ENCODE measurements at places on chromosomes 5 and 9. TPM values are rescaled to one million over a fixed set of nuclear protein-coding genes. Genes with fewer than 3 reads are reported as not detected.

- no peaks in the 10 kb centered on the region for H3K36me3 ChIP-seq
- H3K27ac ChIP-seq: no peak overlapping the region
- DNase-seq: no peak
- H3K4me1 ChIP-seq: no peaks in the 10 kb centered on the region
Observed at GRCh38 chr5:175895686-175896102, 24.3 kb downstream of the CPLX2 start.

GRCh38 chr9:112670991-112671625 lies 46.8 kb downstream of the INIP start:
- H3K4me1 ChIP-seq: no peaks in the 10 kb centered on the region
- DNase-seq: no peak
- H3K27ac ChIP-seq: no peak overlapping the region
- H3K36me3 ChIP-seq: no peaks in the 10 kb centered on the region

GRCh38 chr9:109861499-109861898 lies 81.5 kb downstream of the PALM2AKAP2 start:
- no peak for DNase-seq
- no peaks in the 10 kb centered on the region for H3K4me1 ChIP-seq

DNA sequence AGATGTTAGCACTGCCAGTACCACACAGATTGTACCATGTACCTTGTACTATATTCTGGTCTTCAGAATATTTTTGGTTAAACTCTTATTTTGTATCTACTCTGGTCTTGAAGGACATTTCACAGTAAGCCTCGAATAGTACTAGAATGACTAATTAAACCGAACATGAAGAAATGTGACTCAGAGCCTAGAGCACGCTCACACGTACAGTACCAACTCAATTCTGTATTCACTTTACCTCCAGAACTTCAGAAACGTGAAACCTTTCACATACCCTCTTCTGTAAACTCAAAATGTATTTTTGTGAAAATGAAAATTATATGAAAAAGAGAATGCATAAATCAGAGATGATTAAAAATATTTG lies 112.8 kb downstream of the MVB12B start:
- H3K27me3 ChIP-seq: no peaks in the 10 kb centered on the region
- no peak overlapping the region for H3K27ac ChIP-seq
- no peak overlapping the region for H3K4me3 ChIP-seq
- DNase-seq: peak; percentile 40

- no peaks in the 10 kb centered on the region for H3K4me1 ChIP-seq
- H3K27me3 ChIP-seq: no peaks in the 10 kb centered on the region
- H3K27ac ChIP-seq: no peak overlapping the region
Observed at GRCh38 chr5:5480481-5481111, 58.1 kb downstream of the ICE1 start.

GRCh38 chr9:135116881-135117280 lies 29.4 kb downstream of the OLFM1 start:
- H3K27me3 ChIP-seq: no peaks in the 10 kb centered on the region
- H3K4me1 ChIP-seq: no peaks in the 10 kb centered on the region
- H3K27ac ChIP-seq: no peak overlapping the region
- H3K4me3 ChIP-seq: no peak overlapping the region
- no peak for DNase-seq

- H3K4me3 ChIP-seq: no peak overlapping the region
- no peaks in the 10 kb centered on the region for H3K4me1 ChIP-seq
- H3K36me3 ChIP-seq: no peaks in the 10 kb centered on the region
- no peaks in the 10 kb centered on the region for H3K27me3 ChIP-seq
- H3K27ac ChIP-seq: no peak overlapping the region
Observed at GRCh38 chr9:92494856-92495255, 12.6 kb upstream of the ASPN start.

DNA sequence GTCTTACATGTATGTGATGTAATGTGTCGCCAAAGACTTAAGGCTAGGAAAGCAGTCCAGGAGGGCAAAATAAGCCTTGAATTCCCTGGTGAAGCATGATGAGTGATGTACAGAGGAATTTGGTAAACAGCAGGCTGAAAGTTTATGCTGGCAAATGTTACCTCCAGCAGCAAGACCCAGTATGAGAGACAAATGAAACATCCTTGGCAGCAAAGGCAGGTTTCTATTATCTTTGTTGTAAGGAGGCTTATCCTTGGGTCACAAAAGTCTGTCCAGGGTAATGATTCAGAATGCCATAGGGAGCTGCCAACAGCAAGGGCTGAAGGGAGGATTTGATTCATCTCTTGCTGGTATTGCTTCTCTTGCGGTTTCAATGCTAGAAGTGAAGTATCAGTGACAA lies 75.9 kb upstream of the HTR4 start:
- no peaks in the 10 kb centered on the region for H3K4me1 ChIP-seq
- H3K27ac ChIP-seq: no peak overlapping the region
- H3K4me3 ChIP-seq: no peak overlapping the region
- no peaks in the 10 kb centered on the region for H3K36me3 ChIP-seq
- no peaks in the 10 kb centered on the region for H3K27me3 ChIP-seq

- no peaks in the 10 kb centered on the region for H3K36me3 ChIP-seq
- H3K27ac ChIP-seq: peak within 1 kb of the TSS; percentile 61
- peak within 1 kb of the TSS; percentile 13 for H3K4me3 ChIP-seq
- DNase-seq: peak; percentile 61
- no peaks in the 10 kb centered on the region for H3K27me3 ChIP-seq
- H3K4me1 ChIP-seq: peaks cover 14% of the 10 kb centered on the region
Observed at GRCh38 chr5:157108976-157109375, at the start of gene HAVCR2. HAVCR2 (minus strand) TSS chr5:157109044; CDS start chr5:157108983, 61 bp downstream.

DNA sequence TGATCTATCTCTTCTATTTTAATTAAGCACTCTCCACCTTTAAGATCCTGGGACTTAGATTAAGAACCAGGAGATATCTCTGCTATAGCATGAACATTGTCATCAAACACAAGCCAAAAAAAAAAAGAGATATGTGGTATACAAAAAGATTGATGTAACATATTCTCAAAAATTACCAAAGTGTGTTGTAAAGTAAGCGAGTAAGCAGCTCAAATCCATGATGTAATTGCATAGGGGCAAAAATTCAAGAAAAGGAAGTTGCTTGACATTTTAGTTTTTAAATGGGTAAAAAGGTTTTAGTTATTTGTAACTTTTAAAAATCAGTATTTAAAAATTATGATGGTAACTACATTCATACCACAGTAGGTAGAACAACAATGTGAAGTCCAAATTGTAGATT lies 40.7 kb downstream of the CNTRL start:
- no peak overlapping the region for H3K27ac ChIP-seq
- H3K4me1 ChIP-seq: no peaks in the 10 kb centered on the region
- no peaks in the 10 kb centered on the region for H3K36me3 ChIP-seq
- DNase-seq: no peak

GRCh38 chr9:79924836-79925235 lies 353.1 kb downstream of the TLE4 start:
- H3K4me1 ChIP-seq: no peaks in the 10 kb centered on the region
- no peak overlapping the region for H3K4me3 ChIP-seq
- H3K27ac ChIP-seq: no peak overlapping the region
- H3K27me3 ChIP-seq: no peaks in the 10 kb centered on the region
- no peaks in the 10 kb centered on the region for H3K36me3 ChIP-seq

GRCh38 chr5:78827725-78828124 lies 157.4 kb downstream of the ARSB start:
- no peak overlapping the region for H3K27ac ChIP-seq
- peaks cover 7% of the 10 kb centered on the region for H3K4me1 ChIP-seq
- no peaks in the 10 kb centered on the region for H3K36me3 ChIP-seq

- no peaks in the 10 kb centered on the region for H3K36me3 ChIP-seq
- no peak for DNase-seq
- H3K27me3 ChIP-seq: no peaks in the 10 kb centered on the region
- H3K4me1 ChIP-seq: no peaks in the 10 kb centered on the region
Observed at GRCh38 chr5:171663311-171664085, 122.1 kb upstream of the SMIM23 start.

Gene MELK
- 11.4 TPM for total RNA-seq

Gene SLC6A19
- total RNA-seq: not detected

Gene CDH9
- total RNA-seq: not detected

Gene JAK2
- 14.0 TPM for total RNA-seq

Gene CCL27
- total RNA-seq: not detected

Gene N4BP3
- 0.83 TPM for total RNA-seq

Gene FAM81B
- total RNA-seq: 0.17 TPM

Gene CKS2
- total RNA-seq: 57.5 TPM

Gene TAF11L10
- not detected for total RNA-seq

Gene MTAP
- 21.4 TPM for total RNA-seq

Gene GNPDA1
- 75.5 TPM for total RNA-seq

Gene ALDH1A1
- total RNA-seq: 343 TPM
